NCI-H2081 treated with DMSO at 0.1 percent for 48 hours (cell line): ENCODE measurements at places on chromosomes 12 and 14.

GRCh38 chr12:57377103-57377840, 53.6 kb downstream of the R3HDM2 start:
- no peak for DNase-seq

- no peak for DNase-seq
These were observed 7.1 kb downstream of the ABCC9 start for GRCh38 chr12:21934173-21934572.

GRCh38 chr12:47725893-47726292, 603 bp upstream of the ENDOU start:
- no peak for DNase-seq

DNA sequence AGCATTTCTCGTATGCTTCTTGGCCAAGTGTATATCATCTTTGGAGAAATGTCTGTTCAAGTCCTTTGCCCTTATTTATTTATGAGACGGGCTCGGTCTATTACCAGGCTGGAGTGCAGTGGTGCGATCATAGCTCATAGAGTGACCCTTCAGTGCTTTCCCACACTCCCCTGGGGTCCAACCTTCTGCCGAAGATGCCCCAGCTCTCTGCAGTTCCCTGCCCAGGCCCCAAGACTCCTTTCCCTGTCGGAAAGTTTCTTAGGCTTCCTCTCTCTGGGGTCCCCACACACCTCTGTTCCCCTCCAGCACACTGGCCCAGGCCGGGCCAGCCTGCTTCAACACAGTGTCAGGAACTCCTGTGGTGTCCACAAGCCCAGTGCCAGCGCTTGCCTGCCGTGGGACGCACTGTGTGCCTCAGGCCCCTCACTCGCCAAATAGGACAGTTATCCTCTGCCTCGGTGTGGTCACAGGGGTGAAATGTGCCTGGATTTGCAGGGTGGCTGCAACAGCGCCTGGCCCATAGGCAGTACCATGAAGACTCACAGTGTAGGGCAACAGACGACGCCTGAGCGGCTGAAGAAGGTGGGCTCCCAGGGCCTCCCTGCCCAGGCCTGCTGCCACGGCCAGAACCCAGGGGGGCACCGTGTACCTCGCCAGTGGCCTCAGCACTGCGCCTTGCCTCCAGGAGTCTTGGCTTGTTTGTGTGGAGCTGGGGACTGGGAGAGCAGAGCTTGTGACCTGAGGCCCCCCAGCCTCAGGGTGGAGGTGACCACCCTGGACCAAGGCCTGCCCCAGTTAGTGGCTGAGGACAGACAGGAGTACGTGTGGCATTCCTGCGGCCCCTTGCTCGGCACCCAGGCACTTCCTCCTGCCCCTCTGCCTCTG, 4.9 kb upstream of the ASPG start:
- DNase-seq = no peak

DNA sequence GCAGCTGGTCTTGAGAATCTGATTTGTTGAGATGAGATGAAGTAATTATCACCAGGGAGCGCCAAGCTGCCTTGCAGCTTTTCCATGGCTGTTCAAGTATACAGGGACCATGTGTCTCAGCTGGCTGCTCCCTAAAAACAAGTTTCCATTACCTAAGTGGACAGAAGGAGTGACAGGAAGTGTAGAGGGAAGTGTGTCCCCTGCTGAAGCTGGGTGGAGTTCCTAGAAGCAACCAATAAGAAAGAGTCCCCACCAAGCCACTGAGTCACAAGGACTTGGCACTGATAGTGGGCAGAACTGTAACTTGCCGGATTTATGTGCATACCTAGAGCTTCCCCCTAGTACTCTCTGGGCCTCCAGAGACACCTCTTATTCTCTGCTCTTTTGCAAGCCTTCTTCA, 1.5 kb upstream of the GPX2 start:
- DNase-seq = no peak
